ENCODE measurements at places on chromosomes 6 and 20.

DNA sequence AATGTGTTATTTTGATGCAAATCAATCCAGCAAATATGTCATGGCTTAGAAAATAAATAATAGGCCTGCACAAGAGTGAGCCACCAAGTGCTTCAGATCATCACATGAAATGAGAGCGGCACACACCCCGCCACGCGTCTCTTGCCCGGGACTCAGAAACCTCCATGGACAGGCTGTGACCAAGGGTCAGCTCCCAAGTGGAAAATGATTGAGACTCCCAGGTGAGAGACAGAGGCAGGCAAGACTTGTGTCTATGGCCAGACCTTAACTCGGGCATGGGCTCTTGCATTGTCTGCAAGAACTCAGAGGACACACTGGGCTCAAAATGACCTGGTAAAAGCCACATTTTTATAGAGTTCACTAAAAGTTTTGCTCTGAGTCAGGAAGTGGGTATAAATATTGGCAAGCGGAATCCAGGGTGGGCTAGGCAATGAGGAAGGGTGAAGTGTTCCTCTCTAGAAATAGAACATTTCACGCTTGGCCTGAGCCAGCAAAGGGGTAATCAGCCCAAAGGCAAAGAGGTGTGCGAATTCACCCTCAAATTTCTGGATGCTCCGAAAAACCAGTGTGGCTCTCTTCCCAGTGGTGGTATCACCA lies 30.7 kb upstream of the RIN2 start:
- peak; percentile 36 for DNase-seq

- DNase-seq, result no peak
Measured at GRCh38 chr6:38429546-38429945, 210.2 kb downstream of the BTBD9 start.

DNA sequence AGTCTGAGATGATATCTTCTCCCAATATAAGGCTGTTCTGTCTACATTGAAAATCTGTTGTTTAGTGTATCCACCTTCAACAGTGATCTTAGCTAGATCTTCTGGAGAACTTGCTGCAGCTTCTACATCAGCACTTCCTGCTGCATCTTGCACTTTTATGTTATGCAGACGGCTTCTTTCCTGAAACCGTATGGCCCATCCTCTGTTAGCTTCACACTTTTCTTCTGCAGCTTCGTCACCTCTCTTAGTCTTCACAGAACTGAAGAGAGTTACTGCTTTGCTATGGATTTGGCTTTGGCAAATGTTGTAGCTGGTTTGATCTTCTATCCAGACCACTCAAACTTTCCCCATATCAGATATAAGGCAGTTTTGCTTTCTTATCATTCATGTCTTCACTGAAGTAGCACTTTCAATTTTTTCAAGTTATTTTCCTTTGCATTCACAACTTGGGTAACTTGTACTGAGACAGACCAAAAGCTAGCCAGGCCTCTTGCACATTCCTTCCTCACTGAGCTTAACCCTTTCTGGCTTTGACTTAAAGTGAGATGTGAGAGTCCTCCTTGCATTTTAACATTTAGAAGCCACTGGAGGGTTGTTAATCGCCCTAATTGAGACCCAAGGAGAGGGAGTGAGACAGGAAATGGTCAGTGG lies 110.1 kb downstream of the PREP start:
- DNase-seq, result no peak

GRCh38 chr20:19973961-19974629 lies 43.1 kb upstream of the NAA20 start:
- peak; percentile 95 for DNase-seq

- DNase-seq, result no peak
Measured at GRCh38 chr6:125858427-125859320, 67.9 kb downstream of the NCOA7 start.

All from lower leg skin (tissue), 4 donors.